GM23338 (cell line): ENCODE measurements at places on chromosomes 3 and 15. TPM values are rescaled to one million over a fixed set of nuclear protein-coding genes. Genes with fewer than 3 reads are reported as not detected.

DNA sequence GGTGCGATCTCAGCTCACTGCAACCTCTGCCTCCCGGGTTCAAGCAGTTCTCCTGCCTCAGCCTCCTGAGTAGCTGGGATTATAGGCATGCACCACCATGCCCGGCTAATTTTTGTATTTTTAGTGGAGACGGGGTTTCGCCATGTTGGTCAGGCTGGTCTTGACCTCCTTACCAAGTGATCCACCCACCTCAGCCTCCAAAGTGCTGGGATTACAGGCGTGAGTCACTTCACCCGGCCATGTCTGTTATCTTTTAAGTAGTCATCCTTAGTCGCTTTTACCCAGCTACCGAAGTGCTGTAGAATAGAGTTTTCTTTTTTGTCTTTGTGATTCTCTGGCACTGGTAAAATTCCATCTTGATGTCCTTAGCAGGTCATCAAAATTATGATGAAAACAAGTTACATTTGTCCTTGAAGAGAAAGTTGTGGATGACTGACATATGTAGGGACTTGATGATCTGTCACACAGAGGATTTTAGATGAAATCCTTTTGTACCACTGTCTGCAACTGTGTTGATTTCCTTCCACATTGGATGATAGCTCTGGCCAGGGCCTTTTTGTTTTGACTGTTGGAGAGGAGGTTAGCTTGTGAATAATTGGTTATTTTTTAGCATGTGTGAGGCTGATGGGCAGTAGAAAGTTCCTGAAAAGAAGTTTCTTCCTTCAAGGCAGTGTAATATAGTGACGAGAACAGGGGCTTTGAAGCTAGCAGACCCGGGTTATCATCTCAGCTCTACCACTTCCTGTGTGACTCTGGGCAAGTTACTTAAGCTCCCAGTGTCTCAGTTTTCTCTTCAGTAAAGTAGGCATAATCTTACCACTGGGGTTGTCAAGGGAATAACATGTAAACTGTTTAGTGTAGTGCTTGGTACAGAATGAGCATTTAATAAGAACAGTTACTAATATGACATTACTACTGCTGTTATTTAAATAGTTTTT is 18.8 kb downstream of the ATG7 start:
- no peak for DNase-seq

- DNase-seq, result no peak
Measured at GRCh38 chr3:184739594-184740505, 28.0 kb upstream of the MAGEF1 start.

DNA sequence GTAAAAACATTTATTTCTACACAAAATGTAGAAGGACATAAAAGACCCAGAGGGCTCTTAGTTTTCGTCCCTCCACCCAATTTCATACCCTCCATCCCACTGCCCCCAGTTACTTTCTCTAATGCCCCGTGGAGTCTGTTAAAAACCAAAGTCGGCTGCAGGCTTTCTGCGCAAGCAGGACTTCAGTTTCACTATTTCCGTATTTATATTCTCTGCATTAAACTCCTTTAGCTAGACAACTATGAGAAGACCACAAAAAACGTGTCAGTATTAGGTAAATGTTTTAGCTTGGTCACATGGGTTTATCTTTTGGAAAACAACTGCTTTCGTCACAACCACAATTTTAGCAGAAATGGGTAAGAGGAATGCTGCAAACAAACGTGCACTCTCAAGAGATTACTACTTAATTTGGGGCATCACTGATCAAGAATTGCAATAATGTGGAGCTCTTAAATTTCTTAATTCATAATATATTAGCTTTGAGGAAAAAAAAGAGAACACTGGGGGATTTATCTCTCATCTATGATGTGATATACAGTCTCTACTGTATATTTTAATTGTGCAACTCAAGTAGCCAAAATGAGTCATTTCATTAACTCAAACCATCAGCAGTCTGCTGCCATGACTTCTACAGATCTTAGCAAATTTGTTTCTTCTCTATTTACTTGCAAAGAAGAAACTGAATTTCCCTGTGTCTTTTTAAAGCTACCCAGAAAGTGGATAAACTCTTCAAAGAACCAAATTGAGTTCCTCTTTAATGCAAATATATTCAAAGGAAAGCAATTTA is 740 bp upstream of the NSMCE3 start:
- DNase-seq, result no peak

Gene RAB6B
- total RNA-seq, result 2.9 and 3.9 TPM in 2 replicates
